ENCODE measurements at places on chromosomes 2 and 18.
A peak's percentile ranks its signal among the peaks of the same experiment; 100 is the strongest.

DNA sequence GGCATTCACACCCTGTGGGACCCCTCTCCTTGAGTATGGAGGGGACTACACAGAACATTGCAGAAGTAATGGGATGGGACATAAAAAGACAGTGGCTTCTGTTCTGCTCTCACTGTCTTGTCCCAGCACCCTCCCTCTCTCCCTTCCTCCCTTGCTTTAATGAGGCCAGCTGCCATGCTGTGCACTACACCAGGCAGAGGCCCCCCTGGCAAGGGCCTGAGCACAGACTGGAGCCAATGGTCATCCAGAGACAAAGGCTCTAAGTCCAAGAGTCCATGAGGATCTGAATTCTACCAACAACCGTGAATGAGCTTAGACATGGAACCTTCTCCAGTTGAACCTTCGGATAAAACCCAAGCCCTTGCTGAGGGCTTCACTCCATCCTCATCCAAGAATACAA lies 263.0 kb downstream of the NDUFA10 start:
- no peak for DNase-seq

DNA sequence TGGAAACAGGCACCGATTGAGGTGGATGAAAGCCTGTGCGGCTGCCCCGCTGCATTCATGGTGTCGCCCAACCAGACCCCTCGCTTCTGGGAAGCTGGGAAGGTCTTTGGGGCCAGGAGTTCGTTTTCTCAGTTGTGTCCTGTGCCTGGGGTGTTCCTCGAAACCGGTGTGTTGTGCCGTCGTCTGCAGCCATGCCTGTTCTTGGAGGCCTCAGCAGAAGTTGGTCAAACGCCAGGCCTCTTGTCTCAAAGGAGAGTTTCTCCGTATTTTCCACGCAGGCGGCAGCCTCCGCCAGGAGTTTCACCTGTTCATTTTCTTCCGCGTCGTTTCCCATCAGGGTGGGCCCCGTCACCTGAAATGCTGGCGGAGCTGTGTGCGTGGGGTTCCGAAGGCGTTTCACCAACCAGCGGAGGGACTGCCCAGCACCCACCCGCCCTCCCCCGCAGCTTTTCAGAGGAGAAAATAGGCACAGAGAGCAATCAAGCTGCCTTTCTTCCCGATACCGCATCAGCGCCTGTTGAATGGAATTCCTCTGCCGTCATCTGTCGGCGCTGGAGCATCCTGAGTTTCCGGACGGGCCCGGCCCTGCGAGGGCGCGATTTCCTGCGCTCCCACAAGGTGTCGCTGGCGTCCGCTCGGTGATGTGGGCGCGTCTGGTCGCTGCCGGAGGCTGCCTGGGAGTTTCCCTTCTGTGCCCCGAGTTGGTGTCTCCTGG lies 17.0 kb upstream of the NFATC1 start:
- peak; percentile 81 for DNase-seq

DNA sequence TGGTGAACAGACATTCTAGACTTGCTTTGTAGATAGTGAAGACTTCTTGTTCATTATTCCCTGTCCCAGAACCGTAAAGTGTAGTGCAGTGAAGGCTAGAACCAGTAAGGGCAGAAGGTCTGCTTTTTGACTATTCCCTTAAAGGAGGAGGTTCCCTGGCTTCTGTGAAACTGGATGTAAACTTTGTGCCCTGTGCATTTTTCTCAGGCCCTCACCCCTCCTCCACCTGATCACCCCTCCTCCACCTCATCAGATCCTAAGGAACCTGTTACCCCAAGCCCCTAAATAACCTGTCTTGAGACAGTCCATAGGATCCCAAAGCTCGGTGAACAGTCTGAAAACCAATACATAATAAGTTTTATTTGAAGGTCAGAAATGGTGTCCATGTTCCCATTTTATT lies 33.7 kb downstream of the SFT2D3 start:
- DNase-seq: no peak

- peak; percentile 74 for DNase-seq
These were observed 152.0 kb upstream of the XPO1 start for GRCh38 chr2:61690078-61690596.

DNA sequence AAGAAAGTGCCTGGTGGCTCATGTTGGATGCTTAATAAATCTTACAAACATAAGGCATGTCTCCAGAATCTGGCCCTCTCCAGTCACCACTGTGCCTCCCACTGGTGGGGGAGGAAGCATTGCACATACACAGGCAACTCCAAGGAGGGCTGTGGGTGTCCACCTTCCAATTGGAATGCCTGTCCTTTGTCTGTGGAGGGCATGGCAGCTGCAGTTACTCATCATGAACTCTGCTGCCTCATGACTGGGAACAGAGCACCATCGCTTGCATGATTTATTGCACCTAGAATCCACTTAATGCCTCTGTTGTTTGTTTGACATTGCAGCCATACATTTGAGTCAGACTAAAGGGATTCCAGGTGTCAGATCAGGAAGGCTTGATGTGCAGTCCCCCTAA lies 278.9 kb downstream of the PRKCE start:
- peak; percentile 30 for DNase-seq

- DNase-seq: peak; percentile 15
These were observed 7.9 kb downstream of the CROCC2 start for GRCh38 chr2:240913810-240914644.

DNA sequence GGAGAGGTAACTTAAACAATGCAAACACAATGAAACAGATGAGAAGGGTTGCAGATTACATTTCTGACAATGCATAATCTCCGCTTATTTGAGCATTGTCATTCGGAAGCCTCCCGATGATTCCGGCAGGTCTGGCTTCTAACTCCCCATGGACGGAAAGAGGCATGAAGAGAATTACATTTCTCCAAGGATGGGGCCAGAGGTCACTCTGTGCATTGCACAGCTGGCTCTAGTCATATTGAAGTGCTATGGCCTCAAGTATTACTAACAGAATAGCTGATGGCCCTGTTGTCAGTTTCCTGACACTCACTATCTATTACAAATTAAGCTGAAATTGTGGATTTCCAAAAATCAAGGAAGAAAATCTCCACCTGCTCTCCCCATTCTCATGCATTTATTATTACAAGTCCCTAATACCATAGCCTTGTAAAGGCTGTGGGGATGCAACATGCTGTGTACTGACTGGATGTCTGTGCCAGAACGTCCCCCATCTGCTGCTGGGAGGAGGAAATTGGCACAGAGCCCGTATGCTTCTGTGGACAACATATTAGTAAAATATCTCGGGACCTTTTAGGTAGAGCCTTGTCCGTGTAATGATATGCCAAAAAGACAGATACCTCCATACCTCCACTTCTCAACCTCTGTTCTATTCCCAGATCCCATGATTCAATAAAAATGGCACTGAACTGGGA lies 168.1 kb downstream of the SETBP1 start:
- no peak for DNase-seq

GRCh38 chr2:10811517-10811916 lies 1.1 kb downstream of the PDIA6 start:
- no peak for DNase-seq

GRCh38 chr2:234905547-234906265 lies 46.1 kb upstream of the SH3BP4 start:
- DNase-seq: no peak

DNA sequence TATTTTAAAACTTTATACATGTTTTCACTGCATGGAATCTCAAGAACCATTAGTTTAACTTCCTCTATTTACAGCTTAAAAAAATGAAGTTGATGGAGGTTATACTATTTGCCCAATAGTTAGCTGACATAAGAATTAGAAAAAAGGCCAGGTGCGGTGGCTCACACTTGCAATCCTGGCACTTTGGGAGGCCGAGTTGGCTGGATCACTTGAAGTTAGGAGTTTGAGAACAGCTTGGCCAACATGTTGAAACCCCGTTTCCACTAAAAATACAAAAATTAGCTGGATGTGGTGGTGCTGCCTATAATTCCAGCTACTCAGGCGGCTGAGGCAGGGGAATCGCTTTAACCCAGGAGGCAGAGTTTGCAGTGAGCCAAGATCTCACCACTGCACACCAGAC lies 125.1 kb upstream of the CDH19 start:
- no peak for DNase-seq

- no peak for DNase-seq
These were observed 195.6 kb downstream of the TGIF1 start for GRCh38 chr18:3645384-3646156.

DNA sequence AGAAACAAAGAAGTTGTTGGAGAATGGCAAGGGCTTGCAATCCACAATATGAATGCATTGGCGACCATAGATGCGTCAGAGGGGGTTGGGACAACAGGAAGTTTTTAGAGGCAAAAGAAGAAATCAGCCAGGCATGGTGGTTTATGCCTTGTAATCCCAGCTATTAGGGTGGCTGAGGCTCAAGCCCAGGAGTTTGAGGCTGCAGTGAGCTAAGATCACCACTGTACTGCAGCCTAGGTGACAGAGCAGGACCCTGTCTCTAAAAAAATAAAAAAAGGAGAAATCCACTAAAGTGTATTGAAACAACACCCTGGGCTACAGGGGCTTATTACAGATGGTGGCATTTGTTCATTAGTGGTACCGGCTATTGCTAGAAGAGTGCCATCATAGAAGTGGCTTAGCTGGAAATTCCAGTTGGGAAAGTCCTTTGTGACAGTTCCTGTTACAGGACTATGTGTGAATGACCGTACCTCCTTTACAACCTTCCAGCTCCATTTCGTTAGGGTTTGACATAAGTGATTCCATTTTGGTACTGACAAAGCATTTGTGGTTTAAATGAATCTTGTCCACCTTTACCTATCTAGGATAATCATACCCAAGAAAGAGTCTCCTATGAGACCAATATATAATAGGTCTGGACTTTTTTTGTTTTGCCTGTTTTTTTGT lies 10.7 kb upstream of the WDSUB1 start:
- DNase-seq: peak; percentile 11

DNA sequence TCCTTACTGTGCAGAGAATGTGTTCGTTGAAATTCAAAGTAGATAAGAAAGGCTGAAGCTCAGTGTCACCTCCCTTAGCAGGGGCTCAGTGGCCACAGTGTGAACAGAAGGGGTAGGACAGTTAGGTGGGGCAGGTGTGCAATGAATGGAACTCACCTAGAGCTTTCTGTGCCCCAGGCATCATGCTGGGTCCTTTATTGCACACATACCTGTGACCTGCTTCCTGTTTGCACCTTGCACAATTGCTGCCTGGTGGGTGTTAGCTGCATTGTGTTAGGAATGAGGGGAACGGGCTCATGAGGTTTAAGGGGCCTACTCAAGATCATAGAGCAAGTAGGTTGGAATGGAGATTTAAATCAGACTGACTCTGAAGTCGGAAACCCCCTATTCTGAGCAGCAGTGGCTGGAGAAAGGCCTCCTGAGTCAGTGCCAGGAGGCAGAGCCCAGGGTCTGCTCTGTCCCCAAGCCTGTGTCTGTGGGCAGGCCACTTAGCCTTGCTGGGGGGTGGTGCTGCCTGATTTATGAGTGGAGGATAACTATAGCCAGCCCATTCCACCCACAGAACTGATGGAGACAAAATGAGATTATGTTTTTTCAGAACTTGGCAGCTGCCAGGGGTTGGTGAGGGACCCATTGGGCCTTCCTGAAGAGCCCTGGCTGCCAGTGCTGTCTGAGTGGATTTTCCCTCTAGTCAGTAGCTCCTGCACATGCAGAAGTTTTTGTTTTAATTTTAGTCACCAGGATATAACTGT lies 76.2 kb downstream of the NPAS2 start:
- DNase-seq: no peak

GRCh38 chr2:51697095-51697494 lies 665.2 kb upstream of the NRXN1 start:
- DNase-seq: no peak

GRCh38 chr2:177338177-177338721 lies 54.3 kb upstream of the AGPS start:
- no peak for DNase-seq

DNA sequence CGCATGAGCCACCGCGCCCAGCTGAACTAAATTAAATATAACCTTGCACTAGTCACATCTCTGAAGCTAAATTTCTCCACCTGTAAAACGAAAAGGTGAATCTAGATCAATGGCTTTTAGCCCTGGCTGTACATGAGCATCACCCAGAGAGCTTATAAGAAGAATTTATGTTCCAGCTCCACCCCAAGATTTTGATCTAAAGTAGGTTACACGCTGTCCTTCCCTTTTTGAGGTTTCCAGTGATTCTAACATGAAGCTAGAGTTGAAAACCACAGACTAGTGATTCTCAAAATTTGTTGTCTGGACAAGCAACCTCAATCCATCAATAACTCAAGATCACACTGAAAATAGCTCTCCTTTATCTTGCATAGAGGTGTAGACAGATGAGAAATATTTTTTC lies 208.8 kb upstream of the CRIM1 start:
- no peak for DNase-seq

GRCh38 chr18:75507636-75508035 lies 80.1 kb upstream of the SMIM21 start:
- DNase-seq: no peak

DNA sequence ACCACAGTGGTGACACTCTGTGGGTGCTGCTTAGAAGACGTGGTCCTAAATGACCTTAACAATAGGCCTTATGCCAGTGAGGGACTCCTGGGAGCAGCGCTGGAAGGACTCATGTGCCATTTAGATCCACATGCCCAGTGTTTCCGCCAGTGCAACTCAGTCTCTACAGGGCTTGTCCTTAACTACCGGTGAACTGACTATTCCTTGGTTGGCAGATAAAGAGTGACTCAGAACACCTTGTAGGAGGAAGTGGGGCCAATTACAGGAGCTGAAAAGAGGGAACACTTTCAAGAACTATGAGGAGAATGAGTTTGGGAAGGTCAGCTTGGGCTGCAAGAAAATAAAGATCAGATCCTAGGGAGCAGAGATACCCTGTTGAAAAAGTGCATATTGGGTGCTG lies 1.8 kb upstream of the CDK5R2 start:
- DNase-seq: no peak

- DNase-seq: peak; percentile 17
These were observed 26.6 kb upstream of the PLB1 start for GRCh38 chr2:28469304-28469703.

DNA sequence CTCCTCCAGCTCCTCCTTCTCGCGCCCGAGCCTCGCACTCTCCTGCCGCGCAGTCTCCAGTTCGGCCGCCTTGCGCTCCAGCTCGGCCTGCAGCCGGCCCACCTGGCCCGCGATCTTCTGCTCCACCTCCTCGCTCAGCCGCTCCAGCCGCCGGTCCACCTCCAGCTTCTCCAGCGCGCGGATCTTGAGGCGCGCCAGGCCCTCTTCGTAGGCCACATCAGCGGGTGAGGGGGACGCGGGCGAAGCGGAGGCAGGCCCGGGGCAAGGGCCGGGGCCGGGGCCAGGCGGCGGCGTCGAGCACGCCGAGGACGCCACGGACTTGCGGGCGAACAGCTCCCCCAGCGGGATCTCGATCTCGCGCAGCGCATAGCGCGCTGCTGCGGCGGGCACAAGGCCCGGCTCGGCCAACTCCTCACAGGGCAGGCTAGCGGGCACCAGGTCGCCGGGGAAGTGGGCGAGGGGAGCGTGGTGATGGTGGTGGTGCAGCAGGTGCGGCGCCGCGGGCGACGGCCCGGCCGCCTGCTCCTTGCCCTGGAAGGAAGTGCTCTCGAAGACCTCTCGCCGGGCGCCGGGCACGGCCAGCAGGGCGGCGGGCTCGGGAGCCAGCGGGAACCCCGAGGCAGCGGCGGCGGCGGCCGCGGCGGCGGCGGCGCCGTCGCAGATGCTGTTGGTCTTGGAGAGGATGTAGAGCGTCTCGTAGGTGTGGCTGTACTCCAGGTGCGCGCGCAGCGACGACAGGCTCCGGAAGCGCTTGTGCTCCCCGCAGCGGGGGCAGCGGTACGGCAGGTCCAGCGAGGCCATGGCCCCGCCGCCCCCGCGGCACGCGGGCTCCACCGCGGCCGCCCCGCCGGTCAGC lies 15.2 kb downstream of the FBXO41 start:
- no peak for DNase-seq
